ENCODE measurements at places on chromosomes 12 and 14.

DNA sequence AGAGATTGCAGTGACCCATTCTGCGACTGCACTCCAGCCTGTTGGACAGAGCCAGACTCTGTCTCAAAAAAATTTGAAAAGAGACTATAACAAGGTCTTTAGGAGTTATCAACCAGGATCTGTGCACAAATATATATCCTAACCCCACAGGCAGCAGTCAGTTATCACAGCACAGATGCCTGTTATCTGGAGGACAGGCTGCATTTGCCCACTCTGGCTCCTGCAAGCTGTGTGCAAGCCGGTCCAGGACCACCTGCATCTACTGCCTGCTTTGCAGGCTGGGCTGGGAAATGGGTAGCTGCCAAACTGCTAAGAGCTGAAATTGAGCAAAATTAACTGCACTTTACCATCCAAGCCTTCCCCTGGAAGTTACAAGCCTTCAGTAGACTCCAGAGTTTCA, 21.4 kb upstream of the RCOR1 start:
- no peak for DNase-seq

DNA sequence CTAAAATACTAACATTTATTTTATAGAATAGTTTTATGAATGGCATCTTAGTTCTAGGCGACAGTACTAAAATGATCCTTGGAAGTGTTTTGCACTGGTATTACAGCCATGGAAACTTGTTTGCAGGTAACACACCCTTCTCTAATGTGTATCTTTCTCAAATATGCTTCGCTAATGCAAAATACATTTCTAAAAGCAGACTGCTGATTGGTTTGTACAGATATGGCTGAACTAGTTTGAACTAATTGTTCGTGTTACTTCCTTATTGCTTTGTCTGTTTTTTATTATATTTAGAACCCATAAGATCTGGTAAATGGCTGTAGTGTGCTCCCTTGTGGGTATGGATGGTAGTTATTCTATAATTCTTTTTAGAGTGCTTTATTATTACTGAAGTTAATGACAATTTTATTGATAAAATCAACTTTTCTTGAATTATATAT, 53.0 kb downstream of the ATF7IP start:
- peak; percentile 39 for DNase-seq

GRCh38 chr12:47941871-47942613, 21.4 kb upstream of the TMEM106C start:
- no peak for DNase-seq

DNA sequence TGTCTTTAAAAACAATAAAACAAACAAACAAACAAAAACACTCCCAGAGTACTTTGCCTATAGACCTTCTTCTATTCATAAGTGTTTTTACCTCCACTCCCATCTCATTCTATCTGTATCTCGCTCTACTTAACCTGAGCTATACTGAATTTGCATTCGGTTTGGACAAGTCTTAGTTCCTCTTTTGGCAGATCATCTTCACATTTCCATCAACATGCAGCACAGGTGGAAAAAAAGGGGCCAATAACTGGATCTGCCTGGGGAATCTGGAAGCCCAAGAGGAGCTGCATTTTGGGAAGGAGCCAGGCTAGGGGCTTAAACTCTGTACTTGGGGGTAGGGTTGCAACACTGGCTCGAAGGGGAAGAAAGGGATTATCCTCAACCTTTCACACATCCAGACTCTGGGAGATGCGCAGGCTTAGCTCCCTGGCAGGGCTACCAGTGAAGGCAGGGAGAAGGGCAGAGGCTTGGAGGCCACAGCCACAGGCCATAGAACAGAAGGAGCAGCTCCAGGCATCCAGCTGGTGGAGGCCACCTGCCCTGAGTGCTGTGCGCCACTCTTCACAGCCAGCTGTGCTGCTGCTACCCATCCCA, 4.1 kb downstream of the NINJ2 start:
- DNase-seq: no peak

- DNase-seq: no peak
These were observed 30.6 kb downstream of the ATF7IP start for GRCh38 chr12:14396071-14396470.

DNA sequence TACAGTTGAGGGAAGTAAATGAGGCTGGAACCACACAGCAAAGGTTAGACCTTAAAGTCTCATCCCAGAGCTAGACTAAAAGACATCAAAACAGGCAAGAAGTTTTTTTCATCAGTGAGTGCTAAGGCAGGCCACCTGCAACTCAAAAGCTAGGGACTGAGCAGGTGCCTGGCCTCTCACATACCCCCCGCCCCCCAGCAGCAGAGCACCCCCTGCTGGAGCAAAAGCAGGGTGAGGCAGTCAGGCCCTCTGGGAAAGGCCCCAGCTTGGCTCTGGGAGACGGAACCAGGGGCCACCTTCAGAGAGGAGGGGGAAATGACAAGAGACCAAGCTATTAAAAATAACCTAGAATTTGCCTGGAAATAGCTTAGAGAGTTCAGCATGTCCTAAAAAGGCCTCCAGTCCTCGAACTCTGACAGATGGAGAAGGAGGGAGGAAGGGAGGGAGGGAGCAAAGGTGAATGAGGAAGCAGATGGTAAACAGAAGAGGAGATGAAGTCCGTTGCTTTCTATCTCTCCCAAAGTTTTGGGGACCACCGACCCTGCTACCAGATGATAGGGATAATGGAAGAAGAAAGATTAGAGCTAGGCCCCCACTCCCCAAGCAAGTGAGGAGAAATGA, 1.8 kb downstream of the ITGA7 start:
- DNase-seq: no peak

GRCh38 chr12:91023326-91024004, 18.7 kb upstream of the EPYC start:
- peak; percentile 75 for DNase-seq

- DNase-seq: no peak
These were observed 78.0 kb downstream of the PRKCH start for GRCh38 chr14:61399365-61399764.

GRCh38 chr12:110639336-110640141, 25.6 kb downstream of the TCTN1 start:
- peak; percentile 59 for DNase-seq

GRCh38 chr12:105461271-105461943, 130.9 kb downstream of the C12orf75 start:
- no peak for DNase-seq

DNA sequence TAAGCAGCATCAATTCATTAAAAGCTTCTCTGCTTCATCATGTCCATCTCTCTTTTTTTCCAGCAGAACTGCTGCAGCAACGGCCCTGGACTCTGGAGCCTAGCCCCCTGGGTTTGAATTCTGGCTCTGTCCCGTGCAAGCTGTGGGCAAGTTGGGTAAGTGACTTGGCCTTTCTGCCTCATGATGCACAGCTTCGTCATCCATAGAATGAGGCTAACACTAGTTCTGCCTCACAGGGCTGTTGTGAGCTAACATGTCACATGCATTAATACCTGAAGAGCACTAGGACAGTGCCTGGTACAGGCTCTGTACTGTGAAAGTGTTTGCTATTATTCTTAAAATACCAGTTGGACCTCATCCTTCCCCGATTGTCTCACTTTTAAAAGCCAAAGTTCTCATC, 4.2 kb downstream of the KRT82 start:
- no peak for DNase-seq

GRCh38 chr14:95211721-95212504, 54.6 kb upstream of the DICER1 start:
- no peak for DNase-seq

DNA sequence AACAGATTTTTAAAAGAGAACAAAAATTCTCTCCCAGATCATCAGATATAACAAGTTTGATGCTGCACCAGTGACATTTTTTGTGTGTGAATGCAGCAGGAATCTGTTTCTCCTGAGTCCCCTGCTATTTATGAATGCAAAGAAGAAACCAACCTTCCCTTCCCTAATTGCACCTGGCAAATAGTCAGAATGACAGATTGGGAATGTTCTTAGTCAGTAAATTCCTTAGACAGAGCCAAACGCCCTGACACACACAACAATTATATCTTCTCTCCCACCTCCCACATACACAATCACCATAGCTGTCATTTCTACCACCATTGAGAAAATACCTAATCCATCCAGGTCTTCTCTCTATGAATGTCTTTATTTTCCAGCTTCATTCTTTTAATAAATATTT, 174.4 kb downstream of the ALG10B start:
- DNase-seq: no peak

DNA sequence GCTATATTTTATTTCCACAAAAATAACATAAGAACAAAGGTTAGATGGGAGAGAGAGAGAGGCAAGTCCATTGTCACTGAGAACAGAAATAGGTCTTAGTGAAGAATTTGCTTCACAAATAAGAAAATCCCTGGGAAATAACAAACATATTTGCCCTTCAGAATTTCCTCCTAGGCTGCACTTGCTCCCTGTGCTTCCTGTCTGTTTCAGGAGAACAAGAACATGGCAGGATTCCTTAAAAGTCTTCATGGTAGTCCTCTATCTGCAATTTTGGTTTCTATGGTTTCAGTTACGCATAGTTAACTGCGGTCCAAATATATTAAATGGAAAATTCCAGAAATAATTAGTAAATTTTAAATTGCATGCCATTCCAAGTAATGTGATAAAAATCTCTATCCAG, 34.1 kb downstream of the SENP1 start:
- DNase-seq: no peak

- DNase-seq: peak; percentile 50
These were observed 1.8 kb downstream of the GALNT6 start for GRCh38 chr12:51389302-51389999.

All from HFFc6 (cell line).